ENCODE measurements at places on chromosomes 6 and 20.

- DNase-seq, result no peak
These were observed 247.8 kb downstream of the BMP2 start for GRCh38 chr20:7015257-7015656.

GRCh38 chr6:3610921-3611320 lies 140.6 kb downstream of the PXDC1 start:
- no peak for DNase-seq

GRCh38 chr20:53914091-53914780 lies 156.2 kb downstream of the BCAS1 start:
- no peak for DNase-seq

DNA sequence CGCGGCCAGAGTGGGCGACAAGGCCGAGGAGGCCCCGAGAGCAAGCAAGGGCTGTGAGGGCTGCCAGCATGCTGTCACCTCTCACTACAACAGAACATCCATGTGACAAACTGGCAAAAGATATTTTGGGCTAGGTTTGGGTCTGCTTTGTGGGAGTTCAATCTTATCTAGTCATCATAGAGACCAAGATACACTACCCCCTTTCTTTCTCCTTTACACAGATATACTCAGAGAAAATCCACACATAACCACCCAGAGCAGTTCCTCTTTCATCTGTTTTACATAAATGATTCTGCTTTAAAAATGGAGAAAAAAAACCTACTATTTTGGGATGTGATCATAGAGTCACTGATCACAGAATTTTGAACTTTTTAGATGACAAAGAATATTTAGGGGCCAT lies 16.8 kb downstream of the SOX4 start:
- no peak for DNase-seq

All from stimulated activated CD8-positive, alpha-beta memory T cell treated with anti-CD3 and anti-CD28 coated beads, Interleukin-7, amount 100 ng/mL, for 1 hour (primary cell).